Motor neuron (in vitro differentiated cells): ENCODE measurements at places on chromosomes 4 and X. TPM values are rescaled to one million over a fixed set of nuclear protein-coding genes. Genes with fewer than 3 reads are reported as not detected.

DNA sequence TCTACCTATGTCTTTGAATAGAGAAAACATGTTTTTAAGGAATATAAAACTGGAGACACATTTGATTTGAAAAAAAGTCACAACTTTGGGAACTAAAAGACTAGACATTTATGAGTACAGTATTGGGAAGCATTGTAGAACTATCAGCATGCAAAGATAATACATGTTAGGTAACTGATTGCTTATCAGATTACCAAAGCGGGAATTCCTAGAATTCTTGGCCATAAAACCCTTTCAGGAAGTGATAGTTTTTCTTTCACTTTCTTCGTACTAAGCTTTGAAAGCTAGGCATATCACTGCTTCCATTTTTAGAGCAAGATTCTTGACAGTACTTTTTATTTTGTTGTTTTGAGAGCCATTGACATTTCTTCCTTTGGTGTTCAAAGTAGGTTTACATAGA, 646.6 kb upstream of the PITX2 start:
- ATAC-seq: no peak

DNA sequence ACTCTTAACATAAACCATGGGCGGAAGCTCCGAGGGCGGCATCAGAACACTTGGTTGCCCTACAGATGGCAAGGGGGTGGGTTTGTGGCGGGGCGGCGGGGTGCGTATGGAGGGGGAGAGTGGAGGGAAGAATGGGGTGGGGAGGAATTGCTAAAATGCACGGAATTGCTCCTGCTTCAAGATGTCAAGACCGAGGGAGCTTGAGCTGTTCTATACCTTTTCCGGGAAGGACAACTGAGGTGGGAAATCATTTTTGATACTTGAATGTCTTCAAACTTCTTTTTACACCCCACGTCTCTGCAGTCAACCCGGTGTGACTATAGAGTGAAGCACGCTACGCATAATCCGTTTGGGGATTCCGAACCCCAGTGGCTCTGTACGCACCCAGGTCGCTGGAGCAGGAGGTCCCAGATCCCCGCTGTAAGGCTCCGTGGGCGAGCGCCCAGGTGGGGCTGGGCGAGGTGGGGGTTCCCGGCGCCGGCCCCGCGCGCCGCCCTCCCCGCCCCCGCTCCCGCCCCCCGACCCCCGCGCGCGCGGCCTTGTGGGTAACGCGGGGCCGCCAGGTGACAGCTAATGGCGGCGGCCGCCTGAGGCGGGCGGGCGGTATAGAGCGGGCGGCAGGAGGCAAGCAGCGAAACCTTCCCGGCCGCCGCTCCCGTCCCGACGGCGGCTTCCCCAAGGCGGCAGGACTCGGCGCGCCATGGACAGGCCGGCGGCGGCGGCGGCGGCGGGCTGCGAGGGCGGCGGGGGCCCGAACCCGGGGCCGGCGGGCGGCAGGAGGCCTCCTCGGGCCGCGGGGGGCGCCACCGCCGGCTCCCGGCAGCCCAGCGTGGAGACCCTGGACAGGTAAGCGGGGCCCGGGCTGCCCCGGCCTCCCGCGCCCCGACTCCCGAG, at the start of gene MTMR1:
MTMR1 (plus strand) TSS at position 566 of the 894 bp plus-strand sequence; CDS start at position 701, 135 bp downstream.
- ATAC-seq: peak; percentile 73

- ATAC-seq: no peak
These were observed 71.8 kb upstream of the OTUD4 start for GRCh38 chr4:145252190-145252589.

- ATAC-seq: no peak
These were observed 300.6 kb upstream of the SPANXN1 start for GRCh38 chrX:144946666-144947065.

GRCh38 chr4:2470791-2471190, 1.9 kb downstream of the RNF4 start:
- no peak for ATAC-seq

DNA sequence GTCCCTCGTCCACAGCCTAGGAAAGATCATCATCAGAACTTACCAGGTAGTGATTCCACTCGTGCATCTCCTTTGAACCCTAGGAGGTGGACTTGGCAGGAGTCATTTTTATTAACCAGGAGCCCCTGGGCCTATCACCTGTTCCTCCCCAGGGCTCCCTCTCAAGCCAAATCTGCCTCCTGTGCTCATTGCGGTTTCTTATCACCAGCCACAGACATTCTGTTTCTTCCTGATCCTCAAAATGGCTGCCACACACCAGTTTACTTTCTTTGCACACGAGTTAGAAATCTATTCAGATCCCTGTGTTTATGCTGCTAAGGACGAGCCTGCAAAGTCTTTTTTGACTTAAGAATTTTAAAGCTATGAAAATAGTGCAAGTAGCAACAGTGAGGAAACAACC, 354.5 kb upstream of the BOD1L1 start:
- ATAC-seq: no peak

Gene ZRSR2
- total RNA-seq: 9.5 and 11.3 TPM in 2 replicates
